ENCODE measurements at places on chromosomes 13 and 19.
A peak's percentile ranks its signal among the peaks of the same experiment; 100 is the strongest.

- peak; percentile 15 for DNase-seq
These were observed 63.5 kb downstream of the C13orf42 start for GRCh38 chr13:51047434-51048165.

GRCh38 chr19:45078390-45079062 is 534 bp upstream of the GEMIN7 start:
- DNase-seq: peak; percentile 50

DNA sequence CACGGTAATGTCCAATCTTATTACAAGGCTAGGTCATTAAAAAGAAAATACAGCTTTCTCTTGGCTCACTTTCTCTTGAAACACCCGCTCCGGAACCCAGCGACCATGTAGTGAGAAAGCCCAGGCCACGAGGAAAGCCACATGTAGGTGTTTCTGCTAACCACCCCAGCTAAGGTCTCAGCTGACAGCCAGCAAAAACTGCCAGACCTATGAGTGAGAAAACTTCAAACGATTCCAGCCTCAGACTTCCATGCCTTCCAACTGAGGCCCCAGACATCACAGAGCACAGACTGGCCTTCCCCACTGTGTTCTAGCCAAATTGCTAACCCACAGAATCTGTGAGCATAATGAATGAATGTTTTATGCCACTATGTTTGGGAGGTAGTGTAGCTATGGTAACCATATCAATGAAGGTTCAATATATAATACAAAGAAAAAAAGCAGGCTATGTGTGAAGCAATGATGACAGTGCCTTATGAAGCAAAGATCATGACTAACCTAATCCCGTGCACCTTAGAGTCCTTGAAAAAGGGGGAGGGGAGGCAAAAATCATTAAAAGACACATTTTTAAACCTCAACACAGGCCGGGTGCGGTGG is 11.9 kb upstream of the TPTE2 start:
- no peak for DNase-seq

DNA sequence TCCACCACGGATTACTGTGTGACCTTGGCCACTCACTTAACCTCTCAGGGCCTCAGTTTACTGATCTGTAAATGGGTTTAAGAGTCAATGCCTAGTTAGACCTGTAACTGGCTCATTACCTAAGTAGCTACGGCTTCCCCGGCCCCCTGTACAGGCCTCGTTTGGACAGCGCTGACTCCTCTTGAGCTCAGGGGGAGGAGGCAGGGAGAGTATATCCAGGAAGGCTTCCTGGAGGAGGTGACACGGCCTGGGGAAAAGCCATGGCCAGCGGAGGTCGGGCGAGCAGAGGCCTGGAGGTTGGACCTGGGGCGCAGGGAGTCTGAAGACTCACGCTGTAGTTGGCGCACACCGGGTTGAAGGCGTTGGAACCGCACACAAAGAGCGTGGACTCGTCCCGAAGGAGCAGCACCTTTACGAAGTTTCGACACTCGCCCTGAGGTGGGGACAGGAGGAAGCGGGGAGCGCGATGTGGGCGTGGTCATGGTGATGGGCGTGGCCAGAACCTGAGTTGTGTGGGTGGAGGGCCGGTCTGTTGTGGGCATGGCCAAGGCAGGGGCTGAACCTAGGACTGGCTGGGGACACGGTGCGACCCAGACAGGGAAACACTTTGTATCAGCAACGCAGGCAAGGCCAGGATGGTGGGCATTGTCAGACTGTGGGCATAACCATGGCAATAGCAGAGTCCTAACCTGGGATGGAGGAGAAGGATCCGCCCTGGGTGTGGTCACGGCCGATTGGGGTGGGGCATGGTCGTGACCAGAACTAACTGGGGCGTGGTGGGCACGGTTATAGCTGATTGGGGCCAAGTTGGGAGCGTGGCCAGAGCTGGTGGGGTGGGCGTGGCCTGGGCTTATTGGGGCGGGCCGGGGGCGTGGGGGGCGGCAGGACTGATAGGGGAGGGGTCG is 3.6 kb downstream of the SEMA6B start:
- peak; percentile 45 for DNase-seq

- no peak for DNase-seq
These were observed 7.2 kb downstream of the IQCN start for GRCh38 chr19:18266771-18267686.

DNA sequence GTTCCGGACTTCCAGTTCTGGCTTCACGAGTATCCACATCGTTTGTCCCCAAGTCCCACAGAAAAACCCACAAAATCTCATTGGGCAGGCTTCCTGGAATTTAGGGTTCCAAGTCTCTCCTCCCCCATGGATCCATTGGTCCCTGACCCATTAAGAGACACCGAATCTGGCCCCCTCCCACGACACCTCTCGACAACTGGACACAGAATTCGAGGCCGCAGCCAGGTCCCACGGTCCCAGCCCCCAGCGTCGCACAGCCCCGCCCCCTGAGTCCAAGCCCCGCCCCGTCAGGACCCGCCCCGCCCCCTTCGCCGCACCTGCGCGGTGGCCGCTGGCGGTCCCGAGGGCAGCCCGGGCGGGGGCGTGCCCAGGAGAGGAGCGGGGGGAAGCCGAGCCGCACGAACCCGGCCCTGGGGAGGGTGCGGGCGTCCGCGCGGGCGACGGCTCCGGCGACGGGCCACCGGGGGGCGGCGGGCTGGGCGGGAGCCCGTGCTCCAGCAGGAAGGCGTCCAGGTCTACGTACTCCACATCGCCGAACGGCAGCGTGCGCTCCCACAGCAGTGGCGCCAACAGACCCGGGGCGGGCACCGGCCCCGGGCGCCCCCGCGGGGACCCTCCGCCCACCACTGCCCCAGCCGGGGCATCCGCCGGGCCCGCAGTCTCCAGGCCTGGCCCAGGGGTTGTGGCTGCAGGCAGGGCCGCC is 1.8 kb downstream of the DBP start:
- DNase-seq: peak; percentile 87

- peak; percentile 46 for DNase-seq
These were observed 881 bp downstream of the GEMIN7 start for GRCh38 chr19:45079911-45080370.

DNA sequence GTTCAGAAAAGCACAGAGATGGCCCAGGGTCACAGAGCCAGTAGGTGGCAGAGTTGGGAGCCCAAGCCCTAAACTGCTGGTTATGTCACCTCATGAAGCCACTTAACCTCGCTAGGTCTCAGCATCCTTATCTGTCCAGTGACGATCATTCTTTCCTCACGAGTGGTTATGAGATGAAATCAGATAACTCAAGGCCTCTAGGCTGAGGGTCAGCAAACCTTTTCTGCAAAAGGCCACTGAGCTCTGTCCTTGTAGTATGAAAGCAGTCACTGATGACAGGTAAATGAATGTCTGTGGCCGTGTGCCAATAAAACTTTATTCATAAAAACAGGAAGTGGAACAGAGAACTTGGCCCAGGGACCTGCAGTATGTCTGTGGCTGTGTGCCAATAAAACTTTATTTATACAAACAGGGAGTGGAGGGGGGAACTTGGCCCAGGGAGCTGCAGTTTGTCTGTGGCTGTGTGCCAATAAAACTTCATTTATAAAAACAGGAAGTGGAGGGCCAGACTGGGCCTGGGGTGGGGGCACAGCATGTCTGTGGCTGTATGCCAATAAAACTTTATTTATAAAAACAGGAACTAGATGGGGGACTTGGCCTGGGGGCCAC is 71.2 kb downstream of the GNG7 start:
- peak; percentile 25 for DNase-seq

DNA sequence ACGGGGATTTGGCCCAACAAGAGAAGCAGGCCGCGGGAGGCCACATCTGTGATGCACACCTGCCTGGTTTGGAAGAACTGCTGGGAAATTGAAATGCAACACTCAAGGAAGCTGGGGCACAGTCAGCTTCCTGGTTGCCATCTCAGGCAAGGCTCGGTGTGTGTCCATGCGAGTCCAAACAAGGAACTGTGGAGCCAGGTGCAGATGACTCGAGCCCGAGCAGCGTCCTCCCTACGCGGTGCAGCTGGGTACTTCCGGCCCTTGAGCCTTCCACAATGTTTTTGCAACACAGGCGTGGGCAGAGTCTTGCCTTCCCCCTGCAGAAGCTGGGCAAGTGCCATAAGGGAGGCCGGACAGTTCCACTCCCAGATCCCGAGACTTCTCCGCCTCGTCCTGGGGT is 94.6 kb downstream of the CRYL1 start:
- DNase-seq: peak; percentile 92

DNA sequence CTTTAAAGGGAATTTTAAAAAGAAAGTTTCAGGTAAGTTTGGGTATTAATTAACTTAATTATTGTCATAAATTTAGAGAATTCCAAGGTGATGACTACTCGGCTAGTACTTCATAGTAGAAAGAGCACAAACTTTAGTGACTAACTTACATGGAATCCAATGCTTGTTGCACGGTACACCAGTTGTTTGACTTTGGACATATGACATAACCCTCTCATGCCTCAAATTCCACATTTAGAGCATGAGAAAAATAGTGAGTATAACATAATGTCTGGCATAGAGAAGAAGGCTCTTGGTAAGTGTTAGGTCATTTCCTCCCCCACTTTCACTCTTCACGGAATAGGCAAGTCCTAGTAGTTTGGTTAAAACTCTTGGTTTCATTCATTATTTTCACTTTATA is 1249.4 kb upstream of the SLC10A2 start:
- DNase-seq: no peak

Measured in DMS53 (cell line).